Fibroblast of upper back skin (primary cell): ENCODE measurements at places on chromosomes 2 and 18.
A peak's percentile ranks its signal among the peaks of the same experiment; 100 is the strongest.

DNA sequence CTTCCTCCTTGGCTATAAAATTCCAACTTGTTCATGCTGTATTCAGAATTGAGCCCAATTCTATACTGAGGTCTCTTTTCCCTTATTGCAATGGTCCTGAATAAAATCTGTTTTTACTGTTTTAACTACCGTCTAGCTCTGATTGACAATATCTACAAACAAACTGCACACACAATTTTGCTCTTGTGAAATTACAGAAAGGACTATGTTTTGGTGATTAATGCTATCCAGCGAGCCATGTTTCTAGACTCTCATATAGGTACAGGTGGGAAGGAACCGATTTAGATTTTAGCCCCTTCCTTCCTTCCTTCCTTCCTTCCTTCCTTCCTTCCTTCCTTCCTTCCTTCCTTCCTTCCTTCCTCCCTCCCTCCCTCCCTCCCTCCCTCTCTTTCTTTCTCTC is 254.4 kb downstream of the SLC4A3 start:
- no peak for DNase-seq

DNA sequence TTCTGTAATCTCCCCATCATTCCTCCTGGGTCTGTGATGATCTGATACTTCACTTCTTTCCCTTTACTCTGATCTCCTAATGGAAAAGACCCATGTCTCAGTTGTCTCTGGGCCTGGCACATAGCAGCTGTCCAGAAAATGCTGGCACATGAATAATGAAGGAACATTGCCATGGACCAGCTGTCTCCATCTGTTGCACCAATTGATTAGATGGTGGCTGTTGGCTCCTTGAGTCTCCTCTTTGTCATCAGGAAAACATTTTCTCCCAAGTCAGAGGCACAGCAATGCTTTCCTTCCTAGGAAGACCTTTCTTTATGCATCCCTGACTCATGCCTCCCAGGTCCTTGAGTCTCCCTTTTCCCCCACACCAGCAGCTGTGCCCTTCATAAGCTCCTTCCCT is 286.2 kb upstream of the CXCR4 start:
- DNase-seq: no peak

DNA sequence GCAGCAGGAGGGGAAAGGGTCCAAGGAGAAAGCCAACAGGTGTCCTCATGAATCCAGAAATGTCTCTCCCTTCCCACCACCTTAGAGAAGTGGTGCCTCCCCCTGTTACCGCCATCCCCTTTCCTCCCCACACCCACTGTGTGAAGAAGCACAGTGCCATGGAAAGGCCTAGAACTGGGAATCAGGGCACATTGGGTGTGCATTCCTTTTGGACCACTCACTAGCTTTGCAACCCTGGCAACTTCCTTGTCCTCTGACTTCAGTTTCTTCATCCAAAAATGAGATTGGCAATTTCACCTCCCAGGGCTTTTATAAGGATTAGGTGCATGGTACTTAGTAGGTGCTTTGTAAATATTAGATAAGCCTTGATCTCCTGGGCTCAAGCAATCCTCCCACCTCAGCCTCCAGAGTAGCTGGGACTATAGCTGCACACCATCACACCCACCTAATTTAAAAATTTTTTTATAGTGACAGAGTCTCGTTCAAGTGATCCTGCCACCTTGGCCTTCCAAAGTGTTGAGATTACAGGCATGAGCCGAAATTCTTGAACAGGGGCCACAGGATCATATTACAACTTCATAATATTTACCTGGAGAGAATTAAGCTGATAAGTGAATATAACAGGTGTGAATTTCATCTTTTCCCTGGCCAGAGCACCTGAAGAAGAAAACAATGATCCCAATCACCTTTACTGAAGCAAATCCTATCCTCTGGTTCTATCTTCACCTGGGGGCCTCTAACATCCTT is 97.9 kb upstream of the TAF1B start:
- DNase-seq: no peak

- peak; percentile 4 for DNase-seq
Observed at GRCh38 chr18:76658627-76659026, 163.6 kb upstream of the ZNF516 start.
